HuH-7.5 (cell line): ENCODE measurements at places on chromosomes 7 and 10.

DNA sequence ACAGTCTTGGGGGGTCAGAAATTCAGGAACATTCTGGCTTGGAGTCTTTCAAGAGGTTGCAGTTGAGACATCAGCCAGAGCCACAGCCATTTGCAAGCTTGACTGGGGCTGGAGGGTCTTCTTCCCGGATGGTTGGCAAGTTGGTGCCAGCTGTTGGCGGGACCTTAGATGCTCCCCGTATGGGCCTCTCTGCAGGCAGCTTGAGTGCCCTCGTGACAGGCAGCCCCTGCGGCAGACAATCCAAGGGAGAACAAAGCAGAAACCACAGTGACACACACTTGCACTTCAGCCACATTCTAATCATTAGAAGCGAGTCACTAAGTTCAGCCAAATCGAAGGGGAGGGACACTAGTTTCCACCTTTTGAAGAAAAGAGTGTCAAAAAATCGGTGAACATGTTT, 59.4 kb upstream of the MXI1 start:
- DNase-seq: no peak

DNA sequence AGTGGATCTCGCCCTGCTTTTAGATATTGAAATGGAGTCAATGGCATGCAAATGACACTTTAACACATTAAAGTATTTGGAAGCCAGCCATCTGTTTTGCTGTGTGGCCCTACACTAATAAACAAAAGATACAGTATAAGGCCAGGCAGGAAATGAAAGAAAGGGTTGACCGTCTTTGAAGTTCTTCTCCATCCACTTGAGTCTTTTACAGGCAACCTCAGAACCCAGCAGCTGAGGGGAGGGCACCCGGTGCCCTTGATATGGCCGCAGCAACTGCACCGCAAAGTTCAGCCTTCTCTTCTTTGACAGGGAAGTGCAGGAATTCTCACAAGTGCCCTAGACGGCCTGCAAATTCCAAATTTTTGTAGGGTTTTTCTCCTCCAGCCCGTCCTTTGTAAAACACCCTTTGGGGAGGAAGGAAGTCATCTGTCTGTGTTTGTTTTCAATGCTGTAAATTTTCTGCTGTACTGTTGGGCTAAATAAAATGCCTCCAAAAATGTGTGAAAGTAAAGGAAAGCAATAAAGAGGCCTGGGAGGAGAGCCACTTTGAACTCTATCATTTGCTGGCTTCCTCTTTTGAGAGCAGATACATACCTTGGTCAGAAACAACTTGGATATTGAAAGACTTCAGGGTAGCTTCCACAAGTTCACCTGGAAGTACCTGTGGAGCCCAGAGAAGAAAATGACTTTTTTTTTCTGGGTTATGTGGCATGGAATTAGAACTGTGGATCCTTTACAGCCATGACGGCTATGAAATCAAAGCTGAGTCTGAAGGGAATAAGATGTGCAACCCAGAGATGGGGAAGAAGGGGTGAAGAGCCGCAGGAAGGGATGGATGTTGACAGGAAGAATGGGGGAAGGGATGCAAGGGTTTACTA, 3.6 kb downstream of the HOXA1 start:
- no peak for DNase-seq

GRCh38 chr10:23344241-23344841, at the start of gene C10orf67:
C10orf67 (minus strand) TSS chr10:23344797; CDS start chr10:23344774, 23 bp downstream.
- no peak for DNase-seq

- DNase-seq: peak; percentile 54
Observed at GRCh38 chr10:110426294-110427181, 71.2 kb upstream of the DUSP5 start.

DNA sequence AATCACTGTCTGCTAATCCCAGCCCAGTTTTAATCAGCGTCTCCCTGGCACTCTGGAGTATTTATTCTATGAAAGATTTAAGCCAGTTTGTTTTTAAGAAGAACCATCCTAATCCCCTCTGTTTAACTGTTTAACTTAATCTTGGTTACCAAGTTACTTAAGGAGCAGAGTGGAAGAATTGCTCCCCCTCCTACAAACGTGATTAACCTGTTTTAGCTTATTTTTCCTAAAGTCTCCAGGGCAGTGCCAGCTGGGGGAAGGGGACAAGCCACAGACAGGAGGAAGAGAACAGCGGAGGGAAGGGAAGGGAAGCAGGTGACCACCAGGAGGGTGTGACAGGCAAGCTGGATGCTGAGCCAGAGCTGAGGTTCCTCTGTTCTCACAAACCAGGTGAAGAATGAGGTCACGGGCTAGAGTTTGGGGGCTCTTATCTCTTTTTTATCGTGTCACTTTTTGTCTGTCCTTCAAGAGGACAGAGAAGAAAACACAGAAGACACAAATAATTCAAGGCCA, 1.7 kb downstream of the SLC13A4 start:
- no peak for DNase-seq

GRCh38 chr10:92590623-92591549, 2.0 kb upstream of the KIF11 start:
- DNase-seq: no peak

GRCh38 chr7:138813945-138814344, 15.9 kb upstream of the ATP6V0A4 start:
- no peak for DNase-seq

- no peak for DNase-seq
Observed at GRCh38 chr7:37703361-37703760, 19.8 kb downstream of the GPR141 start.

GRCh38 chr10:52438119-52438518, 124.0 kb downstream of the DKK1 start:
- no peak for DNase-seq

- DNase-seq: no peak
Observed at GRCh38 chr7:91140982-91141381, 123.3 kb upstream of the FZD1 start.

DNA sequence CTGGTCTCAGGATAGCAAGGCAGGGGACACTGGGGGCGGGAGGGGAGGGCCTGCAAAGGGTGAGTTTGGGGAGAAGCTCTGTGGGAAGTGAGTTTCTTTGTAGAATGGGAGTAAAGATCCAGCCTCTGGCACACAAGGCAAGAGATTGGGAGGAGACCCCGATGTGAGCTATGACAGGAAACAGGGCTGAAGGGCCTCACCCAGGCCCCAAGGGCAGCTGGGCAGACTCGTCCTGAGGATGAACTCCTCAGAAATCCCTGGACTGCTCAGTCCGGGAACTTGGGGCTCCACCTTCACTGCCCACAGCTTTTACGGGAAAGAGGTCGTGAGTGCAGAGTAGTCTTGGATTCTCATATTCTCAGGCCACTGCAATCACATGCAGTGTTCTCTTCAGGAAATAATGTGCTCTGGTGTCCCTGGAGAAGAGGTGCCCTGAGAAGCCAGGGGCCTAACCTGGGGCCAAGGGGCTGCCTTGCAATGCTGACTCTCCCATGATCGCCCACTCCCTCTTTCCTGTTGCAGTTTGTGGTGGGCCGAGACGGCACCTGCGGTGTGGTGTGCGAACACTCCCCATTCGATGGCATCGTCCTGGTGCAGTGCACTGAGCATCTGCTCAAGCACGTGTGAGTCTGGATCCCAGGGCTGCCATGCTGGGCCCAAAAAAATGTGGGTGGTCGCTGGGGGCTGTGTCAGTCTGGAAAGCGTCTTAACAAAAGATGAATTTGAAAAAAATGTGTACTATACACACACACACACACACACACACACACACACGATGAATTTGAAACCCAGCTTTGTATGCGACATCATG, 31.3 kb upstream of the C10orf53 start:
- DNase-seq: no peak

DNA sequence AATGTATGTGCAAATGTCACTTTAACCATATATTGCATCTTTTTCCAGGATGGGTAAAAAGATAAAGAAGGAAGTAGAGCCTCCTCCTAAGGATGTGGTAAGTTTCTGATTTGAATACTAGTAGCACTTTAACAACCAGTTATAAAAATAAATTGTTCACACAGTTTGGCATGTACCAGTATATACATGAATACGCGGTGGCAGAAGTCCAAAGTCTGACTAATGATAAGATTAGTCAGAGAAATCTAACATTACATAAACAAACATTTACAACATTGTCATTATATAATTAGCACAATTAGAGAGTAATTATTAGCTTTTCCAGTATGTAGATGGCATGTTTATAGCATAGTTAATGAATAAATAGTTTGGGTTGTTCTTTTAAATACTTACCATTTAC, 4.1 kb downstream of the ARMC3 start:
- DNase-seq: no peak

GRCh38 chr10:31072451-31072850, 40.8 kb upstream of the ZNF438 start:
- no peak for DNase-seq
